CD4-positive, alpha-beta T cell treated with Interleukin-4 for 4 hours (primary cell): ENCODE measurements at places on chromosomes 2 and 18.

DNA sequence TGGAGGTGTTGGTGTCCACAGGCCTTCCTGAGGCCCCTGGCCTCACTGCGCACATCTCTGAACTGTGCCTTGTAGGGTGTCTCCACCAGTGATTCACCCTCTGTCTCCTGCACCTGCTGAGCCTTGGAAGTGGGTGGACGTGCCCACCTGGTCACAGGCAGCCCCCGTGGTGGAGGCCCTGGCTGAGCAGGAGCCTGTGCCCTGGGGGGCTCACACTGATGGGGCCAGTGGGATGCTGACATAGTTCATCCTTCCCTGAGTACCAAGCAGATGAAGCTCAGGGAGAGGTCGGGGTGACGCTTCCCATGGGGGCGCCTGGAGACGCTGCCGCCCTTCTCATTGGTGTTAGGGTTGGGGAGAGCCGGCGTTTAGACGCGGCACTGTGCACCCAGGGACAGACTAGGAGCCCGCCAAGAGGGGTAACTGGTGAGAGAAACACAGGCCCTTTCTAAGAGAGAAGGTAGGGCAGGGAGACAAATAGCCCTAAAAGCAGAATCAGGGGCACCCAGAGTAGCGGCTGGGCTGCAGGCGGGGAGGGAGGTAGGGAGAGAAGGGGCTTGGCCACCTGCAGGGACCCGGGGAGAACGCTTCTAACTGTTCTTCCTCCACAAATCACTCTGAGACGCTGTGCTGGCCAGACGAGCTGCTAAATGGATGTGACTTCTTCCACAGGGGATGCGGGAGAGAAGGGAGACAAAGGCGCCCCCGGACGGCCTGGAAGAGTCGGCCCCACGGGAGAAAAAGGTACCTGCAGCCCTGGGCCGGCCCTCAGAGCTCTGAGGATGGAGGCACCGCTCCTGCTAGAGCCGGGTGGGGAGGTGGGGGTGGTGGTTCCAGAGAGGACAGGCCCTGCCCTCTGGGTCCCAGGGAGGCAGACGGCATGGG, 18.0 kb downstream of the COLEC11 start:
- no peak for DNase-seq

DNA sequence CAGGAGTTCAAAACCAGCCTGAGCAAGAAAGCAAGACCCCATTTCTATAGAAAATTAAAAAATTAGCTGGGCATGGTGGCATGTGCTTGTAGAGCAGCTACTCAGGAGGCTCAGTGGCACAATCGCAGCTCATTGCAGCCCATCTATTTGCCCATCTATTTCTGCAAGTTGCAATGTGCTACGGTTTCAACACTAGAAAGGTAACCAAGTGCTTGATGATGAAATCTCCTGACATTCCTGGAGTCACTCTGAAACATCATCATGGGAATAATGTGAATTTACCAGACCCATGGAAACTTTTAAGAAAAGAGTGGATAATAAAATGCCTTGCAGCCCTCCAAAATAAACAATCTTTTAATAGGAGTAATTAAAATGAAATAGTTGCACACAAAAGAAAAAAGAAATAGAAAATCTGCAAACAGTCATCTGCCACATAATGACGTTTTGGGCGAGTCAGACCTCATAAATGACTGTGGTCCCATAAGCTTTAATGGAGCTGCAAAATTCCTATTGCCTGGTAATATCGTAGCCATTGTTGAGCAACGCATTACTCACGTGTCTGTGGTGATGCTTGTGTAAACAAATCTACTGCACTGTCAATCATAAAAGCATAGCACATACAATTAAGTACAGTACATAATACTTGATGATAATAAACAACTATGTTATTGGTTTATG, 46.6 kb upstream of the AMMECR1L start:
- no peak for DNase-seq

- no peak for DNase-seq
These were observed 52.7 kb downstream of the ADD2 start for GRCh38 chr2:70715071-70715985.

DNA sequence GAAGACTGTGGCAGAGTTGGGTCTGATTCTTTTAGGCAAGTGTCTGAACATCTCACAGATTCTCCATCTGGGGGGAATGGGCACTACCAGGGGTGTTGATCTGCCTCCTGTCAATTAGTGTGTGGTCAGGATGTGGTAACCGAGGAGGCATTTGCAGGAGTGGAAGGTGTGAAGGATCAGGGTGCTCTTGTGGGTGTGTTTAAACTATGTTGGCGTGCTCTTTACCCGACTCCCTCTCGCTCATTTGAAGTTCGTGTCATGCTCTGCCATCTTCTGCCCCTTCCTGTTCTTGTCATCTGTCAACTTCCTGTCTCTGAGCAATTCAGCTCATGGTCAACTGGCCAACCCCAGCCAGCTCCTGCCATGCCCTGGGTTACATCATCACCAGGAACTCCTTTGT, 107.9 kb downstream of the RTN4 start:
- peak; percentile 44 for DNase-seq

- DNase-seq = no peak
These were observed 102.1 kb upstream of the NEDD4L start for GRCh38 chr18:57941841-57942489.

- peak; percentile 36 for DNase-seq
These were observed 70.8 kb downstream of the RAPGEF4 start for GRCh38 chr2:172806493-172806892.

DNA sequence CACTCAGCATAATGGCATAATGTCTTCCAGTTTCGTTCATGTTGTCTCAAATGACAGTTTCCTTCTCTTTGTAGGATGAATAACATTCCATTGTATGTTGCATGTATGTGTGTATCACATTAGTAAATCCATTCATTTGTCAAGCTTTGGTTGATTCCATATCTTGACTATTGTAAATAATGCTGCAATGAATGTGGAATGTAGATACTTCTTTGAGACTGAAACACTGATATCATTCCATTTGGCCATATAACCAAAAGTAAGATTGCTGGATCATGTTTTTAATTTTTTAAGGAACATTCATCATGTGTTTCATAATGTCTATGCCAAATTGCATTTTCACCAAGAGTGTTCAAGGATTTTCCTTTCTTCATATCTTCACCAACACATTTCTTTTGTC, 1711.4 kb upstream of the PIK3C3 start:
- DNase-seq = no peak

DNA sequence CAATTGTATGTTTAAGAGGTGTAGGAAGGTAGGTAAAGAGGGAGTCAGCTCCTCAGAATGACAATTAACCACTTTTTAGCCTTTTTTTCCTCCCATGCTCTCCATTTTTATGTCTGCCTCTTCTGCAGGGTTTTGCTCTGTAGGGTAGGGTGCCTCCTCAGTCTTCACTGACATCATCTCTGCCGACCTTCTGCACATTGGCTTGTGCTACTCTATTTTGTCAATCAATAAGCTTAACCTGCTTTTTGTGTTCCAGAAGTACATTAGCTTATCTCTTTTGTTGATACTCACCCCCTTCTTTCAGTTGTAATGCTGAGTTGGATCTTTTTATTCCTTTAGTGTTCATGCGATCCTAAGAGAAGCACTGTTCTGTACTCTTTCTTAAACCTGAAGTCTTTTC, 323.2 kb downstream of the RDH14 start:
- DNase-seq = no peak

- no peak for DNase-seq
These were observed 234.8 kb upstream of the RAB6C start for GRCh38 chr2:129744649-129745048.

GRCh38 chr18:11150271-11150615, 874 bp upstream of the PIEZO2 start:
- no peak for DNase-seq

DNA sequence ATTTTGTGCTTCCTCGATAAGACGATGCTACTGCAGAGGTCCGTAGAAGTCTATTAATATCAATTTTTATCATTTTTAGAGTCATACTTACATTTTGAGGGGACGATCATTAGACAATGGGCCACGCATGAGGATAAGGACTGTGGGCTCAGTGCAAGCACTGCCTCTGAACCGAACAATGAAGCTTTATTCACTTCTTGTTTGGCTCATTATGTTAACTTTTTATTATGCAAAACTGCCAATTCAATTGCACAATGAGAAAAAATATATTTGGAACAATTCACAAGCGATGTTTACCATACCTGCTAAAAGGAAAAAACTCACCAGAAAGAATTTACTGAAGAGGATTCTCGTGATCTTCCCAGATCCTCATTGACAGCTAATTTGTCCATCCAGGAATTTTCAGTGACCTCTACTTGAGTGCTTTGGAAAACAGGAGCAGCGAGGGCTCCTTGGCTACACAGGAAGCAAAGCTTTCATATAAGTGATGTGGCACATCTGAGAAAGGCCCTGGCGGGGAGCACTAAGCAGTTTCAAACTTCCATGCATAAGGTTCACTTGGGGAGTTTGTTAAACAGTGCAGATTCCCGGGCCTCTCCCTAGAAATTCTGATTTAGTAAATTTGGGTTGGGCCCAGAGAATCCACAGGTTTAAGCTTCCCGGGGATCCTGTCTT, 13.3 kb upstream of the CAPN13 start:
- no peak for DNase-seq

DNA sequence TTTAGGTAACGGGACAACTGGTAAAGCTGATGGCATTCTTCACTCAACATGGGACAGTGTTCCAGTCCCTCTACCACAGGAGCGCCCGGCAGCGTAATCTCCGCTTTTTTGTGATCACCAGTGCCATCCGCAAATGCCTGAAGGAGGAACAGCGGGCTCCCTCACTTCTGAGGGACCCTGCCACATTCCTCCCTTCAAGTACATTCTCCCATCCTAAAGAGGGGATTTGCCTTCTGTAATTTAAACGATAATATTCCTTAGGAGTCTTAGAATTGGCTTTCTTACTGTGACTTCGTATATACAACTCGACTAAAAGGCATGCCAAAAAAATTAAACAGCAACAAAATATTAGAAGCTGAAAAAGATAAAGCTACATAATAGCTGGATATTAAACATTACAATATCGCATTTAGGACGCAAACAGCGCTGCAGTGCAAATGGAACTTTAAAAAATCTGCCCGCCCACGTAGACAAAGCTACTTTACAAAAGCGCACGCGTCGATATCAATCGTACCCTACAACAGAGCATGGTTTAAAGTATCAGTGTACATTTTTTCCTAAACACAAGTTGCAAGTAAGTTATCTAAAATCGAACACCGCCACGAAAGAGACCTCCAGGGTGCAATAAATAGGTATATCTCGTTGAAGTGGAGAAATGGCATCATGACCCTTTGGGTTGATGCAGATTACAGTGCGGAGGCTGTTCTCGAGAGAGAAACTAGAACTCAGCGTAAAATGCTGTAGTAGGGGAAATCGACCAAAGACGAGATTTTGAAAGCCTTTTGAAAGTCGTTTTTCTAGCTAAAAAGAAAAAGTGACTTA, 2.3 kb upstream of the VSNL1 start:
- DNase-seq = no peak
